Stimulated activated CD4-positive, alpha-beta T cell treated with anti-CD3 and anti-CD28 coated beads, Interleukin-1b, Interleukin-23, amount 100 ng/mL, for 24 hours (primary cell): ENCODE measurements at places on chromosomes 16 and 17.

DNA sequence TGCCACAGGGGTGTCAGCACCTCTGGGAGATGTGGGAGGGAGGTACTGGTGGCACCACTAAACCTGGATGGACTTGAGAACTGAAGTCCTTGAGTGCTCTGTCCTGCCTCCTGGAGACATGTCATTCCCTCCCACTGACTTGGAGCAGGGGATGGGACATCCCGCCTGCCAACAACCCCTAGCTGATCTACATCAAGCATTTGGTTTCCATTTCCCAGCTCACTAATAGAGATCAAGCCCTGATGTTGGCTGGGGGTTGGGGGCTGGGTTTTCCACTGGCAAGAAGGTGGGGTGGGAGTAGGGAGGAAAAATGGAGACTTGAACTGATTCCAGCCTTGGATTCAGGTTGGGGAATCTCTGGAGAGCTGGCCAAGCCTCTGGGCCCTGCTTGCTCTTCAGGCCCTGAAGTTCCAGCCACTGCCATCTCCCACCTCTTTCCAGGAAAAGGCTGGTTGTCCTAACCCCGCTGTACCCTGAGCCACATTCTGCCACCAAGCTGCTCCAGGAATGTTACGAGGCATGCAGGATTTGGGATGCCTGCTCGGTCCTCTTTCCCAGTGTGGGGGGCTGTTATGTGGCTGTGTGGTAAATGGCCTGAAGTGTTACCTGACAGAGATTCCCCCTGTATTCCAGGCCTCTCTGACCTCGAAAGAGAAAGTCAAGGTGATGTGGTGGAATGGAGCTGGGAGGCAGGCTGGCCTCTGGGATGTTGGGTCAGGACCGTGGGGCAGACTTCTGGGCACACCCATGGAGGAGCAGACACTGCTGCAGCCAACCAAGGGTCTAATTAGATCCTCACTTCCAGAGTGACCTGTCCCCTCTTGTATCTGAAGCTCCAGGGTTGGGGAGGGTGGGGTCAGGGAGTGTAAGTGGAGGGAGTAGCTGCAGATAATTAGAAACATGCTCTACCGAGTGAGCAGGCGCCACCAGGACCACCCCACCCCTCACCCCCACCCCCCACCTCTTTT is 16.7 kb downstream of the IGFBP4 start:
- DNase-seq = no peak

GRCh38 chr16:69064764-69065313 is 40.6 kb upstream of the HAS3 start:
- no peak for DNase-seq

DNA sequence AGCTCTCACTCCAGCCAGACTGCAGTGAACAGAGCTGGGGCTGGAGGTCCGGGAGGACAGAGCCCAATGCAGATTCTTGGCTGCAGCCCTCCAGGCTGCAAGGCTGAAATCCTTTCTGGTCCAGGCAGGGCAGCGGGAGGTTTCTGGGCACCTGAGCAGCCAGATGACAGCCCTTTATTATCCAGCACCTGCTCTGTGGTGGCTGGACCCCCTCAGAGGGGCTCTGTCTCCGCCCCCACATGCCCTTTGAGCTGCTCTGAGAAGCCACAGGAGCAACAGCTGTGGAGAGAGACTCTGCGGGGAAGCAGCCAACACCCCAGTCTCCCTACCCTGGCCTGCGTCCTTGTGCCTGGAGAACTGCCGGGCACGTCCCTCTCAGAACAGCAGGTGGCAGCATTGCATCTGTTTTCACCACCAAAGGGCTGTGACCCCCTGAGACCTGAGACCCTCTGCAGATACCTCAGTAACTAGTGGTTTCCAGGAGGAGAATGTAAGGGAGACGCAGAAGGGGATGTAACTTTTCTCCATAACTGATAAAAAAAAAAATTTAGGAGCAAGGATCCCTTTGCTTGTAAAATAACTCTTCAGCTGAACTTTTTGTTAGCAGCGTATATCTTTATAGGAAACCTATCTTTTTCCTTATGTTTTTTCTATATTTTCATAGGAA is 3.7 kb upstream of the CNP start:
- peak; percentile 53 for DNase-seq

DNA sequence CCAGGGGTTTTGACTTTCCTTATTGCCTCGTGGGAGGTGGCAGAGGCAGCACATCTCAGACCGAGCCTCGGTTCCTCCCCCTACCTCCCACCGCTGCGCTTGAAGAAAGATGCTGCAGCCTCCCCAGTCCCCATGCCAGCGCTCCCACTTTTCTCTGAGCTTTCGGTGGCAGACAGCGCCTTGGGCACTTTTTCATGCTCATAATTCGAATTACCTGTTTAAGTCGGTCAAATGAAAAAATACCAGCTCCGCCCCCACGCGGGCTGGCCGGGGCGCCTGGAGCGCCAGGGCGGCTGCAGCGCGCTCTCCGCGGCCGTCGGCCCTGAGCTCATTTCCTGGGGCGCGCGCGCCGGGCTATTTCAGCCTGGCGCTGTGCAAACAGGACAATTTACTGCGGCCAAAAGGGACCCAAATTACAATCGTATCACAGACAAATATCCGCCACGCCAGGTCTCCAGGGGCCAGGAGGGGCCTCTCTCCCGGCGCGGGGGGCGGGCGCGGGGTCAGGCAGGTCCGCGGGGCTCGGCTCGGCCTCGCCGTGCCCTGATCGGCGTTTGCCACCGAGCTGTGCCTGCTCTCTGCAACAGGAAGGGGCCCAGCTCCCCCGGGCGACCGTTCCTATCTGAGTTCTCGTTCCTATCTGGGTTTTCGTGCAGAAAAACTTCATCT is 45.0 kb downstream of the SOST start:
- DNase-seq = no peak

- no peak for DNase-seq
Observed at GRCh38 chr16:49269201-49269600, 12.4 kb downstream of the CBLN1 start.

DNA sequence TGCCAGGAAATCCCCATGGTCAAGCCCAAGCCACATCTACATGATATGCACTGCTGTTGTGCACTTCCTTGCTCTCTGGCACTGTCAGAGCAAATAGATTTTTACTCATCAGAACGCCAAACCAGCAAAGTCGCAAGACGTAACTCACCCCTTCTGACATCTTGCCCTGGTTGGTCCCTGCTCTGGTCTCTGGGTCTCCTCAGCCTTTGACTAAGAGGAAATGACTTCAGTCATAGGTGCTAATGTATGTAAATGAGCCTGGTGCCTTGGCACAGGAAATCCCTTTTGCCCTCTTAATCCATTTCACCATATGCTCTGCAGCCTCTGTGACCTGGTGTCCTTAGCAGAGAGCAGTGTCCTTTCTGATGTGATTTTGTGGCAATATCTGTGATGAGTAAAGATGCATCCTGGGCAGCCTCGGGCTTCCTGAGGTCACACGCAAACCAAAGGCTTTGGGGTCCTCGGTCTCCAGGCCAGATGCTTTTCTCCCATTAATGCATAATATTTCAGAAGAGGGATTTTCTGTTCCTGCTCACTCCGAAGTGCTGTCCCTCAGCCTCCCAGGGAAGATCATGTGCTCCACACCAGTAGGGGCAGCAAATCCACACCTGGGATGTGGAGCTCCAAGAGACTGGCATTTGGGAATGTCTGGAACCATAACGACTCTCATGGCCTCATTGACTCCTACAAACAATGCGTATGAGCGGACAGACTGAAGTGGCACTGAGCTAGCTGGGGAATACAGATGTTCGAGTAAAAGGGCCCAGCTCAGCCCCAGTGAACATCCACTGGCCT is 66.9 kb downstream of the GP2 start:
- no peak for DNase-seq

- no peak for DNase-seq
Observed at GRCh38 chr16:57690782-57691471, 3.7 kb upstream of the DRC7 start.

DNA sequence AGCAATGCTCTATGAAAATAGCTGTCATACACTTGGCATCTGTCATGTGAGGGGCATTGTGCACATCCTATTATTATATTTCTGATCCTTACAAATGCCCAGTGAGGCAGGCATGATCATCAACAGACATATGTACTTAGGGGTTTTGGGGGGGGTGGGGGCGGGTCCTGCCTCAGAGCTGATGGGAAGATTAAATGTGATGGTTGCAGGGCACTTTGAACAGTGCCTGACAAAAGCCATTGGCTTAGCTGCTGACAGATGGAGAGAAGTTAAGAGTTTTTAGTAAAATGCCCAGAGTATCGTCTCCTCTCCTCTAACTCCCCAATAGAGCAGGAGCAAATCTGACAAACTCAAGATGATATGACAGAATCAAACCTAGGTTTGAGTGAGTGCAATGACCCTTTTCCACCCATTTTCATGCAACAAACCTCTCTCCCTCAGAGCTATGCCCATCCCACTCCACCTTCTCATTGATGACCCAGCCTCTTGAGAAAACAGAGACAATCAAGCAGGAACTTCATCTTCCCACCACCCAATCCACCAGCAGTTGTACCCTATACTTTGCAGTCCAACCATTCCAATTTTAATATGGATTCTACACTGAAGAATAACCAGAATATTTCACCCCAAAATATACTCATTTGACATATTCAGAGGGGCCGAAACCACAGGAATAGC is 4.8 kb downstream of the KLHL11 start:
- DNase-seq = no peak

GRCh38 chr17:20852990-20853370 is 189.8 kb downstream of the USP22 start:
- DNase-seq = no peak

GRCh38 chr17:376936-377863 is 24.6 kb upstream of the RPH3AL start:
- DNase-seq = no peak

DNA sequence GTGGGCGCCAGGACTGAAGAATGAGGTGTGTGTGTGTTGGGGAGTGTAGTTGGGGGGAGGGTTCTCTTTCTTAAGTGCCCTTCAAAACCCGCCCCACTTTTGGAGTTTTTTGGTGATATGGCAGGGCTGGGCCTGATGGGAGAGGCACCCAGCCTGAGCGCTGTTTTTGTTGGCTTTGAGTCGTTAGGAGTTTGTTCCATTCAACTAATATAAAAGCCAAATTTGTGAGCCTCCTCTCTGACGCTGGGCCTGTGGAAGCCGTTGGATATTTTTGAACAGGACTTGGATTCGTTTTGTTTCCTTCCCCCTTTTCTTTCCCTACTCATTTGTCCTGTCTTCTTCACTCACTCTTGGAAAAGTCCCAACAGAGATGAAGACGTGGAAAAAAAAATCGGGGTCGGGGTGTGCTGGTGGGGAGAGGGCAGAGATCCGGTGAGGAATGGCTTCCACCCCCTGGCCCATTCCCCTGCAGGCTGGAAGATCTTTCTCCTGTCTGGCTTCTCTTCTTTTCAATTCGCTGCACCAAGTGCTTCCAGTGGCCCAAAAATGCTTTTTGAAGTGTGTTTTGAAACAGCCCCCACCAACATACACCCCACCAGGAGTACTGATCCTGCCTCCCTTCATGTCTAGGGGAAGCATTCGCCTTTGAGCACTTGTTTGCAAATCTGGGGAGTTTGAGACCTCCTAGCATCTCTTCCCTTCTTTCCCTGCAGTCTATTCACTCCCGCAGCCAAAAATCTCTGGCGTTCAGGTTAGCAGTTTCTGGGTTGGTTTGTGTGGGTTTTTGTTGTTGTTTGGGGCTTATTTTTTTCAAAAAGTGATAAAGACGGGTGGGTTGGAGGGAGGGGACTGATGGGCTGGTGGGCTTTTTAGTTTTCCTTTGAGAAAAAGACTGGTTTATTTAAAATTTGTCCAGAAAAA is 2.6 kb downstream of the FZD2 start:
- DNase-seq = no peak

DNA sequence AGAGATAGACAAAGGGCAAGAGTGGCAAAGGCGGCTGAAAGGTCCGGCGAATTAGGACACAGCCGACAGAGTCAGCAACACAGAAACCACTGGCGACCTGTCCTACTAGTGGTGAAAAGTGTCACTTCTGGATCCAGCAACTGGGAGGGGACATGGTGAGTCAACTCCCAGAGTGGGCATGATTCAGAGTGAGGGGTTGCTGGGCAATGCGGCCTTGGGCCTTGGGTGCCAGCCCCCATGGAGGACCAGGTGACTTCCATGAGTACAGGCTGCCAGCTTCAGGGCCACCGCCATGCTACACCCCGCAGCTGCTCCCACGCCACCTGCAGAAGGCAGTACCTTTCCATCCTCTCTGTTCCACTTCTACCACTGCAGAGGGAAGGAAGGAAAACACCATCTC is 110.6 kb downstream of the ZFHX3 start:
- DNase-seq = no peak

- no peak for DNase-seq
Observed at GRCh38 chr16:19093631-19094541, 19.9 kb upstream of the ITPRIPL2 start.

DNA sequence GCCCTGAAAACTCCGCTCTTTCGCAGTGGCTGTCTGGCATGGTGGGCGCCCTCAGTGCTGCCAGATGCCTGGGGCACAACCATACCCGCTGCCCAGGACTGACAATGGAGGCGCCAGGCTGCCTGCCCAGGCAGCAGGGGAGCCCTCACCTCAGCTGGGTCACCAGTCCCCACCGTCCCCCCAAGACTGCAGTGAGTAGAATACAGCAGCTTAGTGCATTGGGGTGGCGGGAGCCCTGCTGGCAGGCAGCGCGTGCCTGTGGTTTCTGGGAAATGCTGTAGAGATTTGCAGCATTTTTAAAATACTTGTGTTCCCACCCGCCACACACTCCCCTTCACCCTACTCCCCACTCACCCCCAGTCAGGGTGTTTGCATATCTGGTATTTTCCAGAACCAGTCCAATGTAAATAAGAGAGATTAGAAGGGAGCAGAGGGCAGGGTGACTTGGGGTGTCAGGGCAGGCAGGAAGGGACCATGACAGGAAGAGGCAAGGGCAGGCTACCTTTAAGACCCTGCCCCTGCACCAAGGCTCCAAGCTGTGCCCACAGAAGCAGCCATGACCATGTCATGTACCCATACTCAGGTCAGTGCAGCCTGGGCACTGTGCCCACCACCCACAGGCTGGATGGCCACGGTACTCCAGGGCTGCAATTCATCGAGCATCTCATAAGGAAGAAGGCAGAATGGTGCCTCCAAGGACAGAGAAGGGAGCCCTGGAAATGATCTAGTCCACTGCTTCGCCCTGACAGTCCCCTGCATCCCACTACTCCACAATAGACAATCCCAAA is 21.5 kb downstream of the MYO18A start:
- DNase-seq = no peak

- DNase-seq = no peak
Observed at GRCh38 chr17:44677136-44677535, 12.4 kb downstream of the CCDC43 start.

GRCh38 chr16:78931678-78932077 is 668.9 kb downstream of the MAF start:
- no peak for DNase-seq

GRCh38 chr16:3121851-3122467 is 9.6 kb downstream of the ZNF205 start:
- DNase-seq = no peak

- no peak for DNase-seq
Observed at GRCh38 chr16:4556580-4556979, 440 bp downstream of the C16orf96 start.

DNA sequence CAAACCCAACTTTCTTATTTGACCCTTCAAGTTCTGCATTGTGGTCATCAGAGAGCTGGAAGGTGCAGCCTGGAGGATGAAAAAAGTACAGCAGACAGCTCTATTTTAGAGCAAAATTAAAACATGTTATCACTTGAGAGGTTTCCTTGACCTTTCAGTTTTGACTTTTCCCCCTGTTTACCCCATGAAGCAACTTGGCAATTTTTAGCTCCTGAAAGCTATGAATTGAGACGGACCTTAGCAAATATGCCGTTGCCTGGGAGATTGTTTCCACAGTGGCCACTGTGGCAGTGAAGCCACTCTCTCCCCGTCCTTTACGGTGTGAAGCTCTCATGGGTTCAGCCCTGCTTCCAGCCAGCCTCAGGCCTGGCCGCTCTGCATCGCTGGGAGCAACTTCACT is 398.6 kb downstream of the CPPED1 start:
- no peak for DNase-seq

GRCh38 chr16:56347166-56347565 is 78.2 kb downstream of the AMFR start:
- DNase-seq = no peak
